ENCODE measurements at places on chromosomes 1 and 21.
A peak's percentile ranks its signal among the peaks of the same experiment; 100 is the strongest.

GRCh38 chr1:182589520-182589919 lies 464 bp upstream of the RNASEL start:
- peak; percentile 40 for DNase-seq

DNA sequence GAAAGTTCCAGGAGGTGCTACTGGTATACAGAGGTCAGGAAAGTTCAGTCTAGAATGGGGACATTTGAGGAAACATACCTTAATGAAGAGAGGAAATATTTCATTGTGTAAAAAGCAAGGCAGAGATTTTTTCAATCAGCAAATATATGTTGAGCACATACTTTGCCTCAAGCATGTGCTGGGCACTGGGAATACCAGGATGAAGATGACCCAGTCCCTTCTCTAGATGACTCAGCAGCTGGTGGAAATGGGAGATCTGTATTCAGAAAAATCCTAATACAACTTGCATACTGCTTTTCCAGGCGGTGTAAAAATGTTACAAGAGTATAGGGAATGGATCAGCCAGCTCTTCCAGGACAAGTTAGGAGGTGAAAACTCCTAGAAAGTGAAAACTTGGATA lies 229.3 kb downstream of the FGGY start:
- DNase-seq: no peak

DNA sequence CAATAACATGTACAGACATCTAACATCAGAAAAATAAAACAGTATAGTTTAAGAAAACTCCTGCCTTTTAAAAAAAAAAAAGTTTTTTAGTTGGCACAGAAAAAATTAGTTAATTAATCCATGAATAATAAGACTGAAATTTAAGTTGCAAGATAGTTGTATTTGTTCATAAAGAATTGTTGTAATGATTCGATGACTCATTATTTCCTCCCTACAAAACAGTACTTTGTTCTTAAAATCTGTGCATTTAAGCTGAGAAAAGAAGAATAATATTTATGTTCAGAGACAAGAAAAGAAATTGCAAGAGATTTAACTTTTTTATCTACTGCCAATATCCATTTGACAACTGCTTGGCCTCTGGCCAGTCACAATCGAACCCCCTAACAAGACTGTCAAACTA lies 894.7 kb downstream of the ADGRL2 start:
- DNase-seq: no peak

DNA sequence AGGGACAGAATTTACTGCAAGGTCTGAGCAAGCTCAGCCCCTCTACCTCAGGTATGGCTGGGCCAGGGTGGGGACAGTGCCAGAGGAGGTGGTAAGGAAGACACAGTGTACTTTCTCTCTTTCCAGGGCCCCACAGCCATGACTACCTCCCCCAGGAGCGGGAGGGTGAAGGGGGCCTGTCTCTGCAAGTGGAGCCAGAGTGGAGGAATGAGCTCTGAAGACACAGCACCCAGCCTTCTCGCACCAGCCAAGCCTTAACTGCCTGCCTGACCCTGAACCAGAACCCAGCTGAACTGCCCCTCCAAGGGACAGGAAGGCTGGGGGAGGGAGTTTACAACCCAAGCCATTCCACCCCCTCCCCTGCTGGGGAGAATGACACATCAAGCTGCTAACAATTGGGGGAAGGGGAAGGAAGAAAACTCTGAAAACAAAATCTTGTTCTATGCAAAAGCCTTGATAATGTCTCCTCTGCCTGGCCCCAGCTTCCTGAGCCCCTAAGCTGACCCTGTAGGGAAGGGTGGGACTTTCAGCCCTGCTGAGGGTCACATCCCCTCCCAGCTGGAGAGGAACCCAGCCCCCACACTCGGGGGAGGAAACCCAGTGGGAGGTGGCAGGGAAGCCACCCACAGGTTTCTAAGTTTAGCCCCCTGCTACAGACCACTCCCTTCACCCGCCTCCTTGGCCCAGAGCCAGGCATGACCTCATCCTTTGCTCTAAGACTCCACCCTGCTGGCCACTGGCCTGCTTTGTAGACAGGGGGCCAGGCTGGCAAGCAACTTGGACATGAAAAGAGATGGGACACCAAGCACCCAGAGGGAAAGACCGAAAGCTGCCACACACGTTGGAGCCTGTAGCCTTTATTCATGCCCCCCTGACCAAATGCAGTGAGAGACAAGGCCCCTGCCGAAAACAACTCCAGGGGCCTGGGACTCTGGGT lies 6.4 kb downstream of the RHOC start:
- no peak for DNase-seq

DNA sequence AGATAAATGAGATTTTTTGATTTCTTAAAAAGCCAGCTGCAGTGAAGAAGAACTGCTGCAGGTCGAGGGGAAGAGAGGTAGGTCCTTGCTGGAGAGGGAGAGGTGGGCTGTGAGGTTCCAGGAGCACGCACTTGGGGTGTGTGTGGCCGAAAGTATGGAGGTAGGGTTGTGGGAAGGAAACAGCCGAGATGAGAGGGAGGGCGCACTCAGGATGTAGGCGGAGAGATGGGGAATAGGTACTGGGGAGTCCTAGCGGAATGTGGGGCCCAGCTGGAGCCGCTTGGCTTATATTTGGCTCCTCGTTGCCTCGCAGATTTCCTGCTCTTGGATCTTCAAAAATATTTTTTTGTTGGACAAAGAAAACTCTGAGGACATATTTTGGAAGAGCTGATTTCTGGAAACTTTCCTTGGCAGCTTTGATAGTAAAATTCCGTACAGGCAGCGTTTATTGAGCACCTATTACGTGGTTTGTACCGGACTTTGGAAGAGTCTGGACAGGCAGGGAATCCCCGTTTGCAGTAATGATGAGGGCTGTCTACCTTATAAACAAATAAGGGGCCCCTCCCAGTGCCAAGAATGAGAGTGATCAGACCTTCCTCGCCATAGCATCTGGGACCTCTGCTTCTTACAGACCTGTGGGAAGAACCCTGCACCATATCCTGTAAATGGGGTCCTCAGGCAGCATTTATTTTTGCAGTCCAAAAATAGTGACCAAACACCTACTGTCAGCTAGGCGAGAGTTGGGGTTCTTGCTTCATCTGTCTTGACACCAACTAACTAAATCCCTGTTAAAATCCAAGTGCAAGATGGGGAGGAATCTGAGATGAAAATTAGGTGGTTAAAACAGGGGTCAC lies 1.5 kb downstream of the LRRC8D start:
- DNase-seq: no peak

DNA sequence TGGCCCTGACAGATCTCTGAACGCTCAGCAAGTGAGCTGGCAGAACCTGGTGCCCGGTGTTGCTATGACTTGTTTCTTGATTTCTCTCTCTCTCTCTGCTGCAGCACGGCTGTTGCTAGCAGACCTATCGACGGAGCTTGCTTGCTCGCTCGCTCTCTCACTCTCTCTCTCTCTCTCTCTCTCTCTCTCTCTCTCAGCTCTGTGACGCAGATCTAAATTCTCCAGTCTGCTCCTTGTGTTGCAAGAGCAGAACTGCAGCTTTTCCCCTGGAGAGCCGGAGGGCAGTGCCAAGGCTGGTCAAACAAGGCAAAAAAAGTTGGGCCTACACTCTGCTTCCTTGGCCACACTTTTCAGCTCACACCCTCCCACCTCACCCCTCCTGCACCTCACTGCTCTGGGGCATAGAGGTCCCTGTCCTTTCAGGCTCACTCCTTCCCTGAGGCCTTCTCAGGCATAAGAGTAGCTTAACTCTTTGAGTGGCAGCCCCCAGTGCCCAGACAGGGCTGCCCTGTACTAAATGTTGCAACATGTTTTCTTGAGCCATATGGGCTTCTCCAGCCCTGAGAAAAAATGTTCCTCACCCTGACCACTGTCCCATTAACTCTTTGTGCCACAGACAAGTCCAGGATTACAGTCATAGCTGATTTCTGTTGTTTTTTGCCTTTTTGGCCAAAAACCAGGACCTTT lies 72.2 kb downstream of the CD46 start:
- no peak for DNase-seq

DNA sequence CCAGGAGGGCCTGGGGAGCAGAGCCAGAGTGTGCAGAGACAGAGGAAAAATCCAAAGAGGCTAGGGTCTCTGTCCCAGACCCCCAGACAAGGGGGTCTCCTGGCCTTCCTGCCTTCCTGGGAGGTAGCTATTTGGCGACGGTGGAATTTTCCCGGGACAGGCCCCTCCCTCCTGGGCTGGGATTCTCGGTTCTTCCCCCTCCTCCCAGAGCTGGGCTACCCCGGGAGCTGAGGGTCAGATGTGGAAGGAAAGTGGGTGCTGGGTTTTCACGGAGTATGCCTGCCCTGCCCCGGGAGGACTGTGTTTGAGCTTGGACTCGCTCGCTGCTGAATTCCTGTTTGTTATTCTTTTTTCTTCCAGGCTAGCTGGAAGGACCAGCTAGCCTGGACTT lies 759 bp downstream of the AMPD2 start:
- DNase-seq: no peak

GRCh38 chr1:91783423-91784170 lies 102.4 kb downstream of the TGFBR3 start:
- no peak for DNase-seq

DNA sequence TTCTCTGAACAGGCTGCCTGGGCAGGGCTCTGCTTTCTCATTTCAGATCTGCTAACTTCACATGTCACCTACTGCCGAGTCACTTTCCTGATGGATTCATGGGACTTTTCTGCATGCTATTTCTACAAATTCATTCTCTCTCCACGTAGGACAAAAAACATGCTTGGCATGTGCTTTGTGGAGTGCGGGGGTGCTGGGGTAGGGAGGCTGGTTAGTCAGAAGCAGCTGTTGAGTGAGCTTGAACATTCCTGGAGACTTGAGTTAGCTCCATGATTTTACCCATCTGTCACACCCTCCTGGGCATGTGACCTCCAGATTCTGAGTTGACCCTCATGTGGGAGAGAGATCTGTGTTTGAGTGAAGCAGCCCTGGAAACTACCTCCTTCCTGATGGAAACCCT lies 71.4 kb downstream of the UCK2 start:
- no peak for DNase-seq

DNA sequence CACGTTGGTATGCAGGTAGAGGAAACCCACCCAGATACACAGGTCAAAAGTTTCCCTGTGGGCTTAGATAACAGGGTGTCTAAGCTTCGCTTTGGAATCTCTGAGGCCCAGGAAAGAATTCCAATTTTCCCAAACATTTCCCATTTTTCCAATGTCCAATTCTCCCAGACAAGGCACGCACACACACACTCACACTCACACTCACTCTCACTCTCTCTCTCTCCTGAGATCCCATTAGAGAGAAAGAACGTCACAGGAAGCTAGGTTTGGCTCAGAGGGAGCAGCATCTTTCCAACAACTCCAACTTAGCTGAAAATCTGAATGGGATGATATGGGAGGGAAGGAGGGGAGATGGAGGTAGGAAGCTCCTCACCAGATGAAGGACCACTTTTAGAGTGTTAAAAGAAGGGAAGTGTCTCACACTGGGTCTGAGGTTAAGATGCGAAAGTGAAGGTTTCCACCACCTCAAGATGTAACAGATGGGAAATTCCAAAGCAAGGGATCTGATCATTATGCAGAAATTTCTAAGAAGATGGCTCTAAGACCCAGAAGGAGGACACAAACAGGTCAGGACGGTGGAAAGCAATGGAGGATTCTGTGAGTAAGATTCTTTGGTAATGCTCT lies 63.5 kb downstream of the GNG12 start:
- no peak for DNase-seq

DNA sequence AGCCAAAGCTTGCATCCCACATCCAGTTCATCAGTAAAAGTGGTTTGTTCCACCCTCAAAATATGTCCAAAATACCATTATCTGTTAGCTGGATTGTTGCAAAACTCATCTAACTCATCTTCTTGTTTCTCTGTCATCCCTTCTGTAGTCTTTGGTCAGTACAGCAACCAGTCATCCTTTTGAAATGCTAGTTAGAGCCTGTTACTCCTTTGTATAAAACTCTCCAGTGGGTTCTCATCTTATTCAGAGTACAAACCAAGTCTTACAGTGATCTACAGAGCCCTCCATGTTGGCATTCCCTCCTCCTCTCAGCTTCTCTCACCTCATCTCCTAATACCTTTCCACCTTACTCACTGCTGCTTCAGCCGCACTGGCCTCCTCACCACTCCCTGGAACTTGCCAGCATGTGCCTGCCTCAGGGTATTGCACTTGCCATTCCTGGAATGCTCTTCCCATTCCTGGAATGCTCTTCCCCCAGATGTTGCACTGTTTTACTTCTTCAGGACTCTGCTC lies 70.6 kb downstream of the LAMC1 start:
- DNase-seq: no peak

DNA sequence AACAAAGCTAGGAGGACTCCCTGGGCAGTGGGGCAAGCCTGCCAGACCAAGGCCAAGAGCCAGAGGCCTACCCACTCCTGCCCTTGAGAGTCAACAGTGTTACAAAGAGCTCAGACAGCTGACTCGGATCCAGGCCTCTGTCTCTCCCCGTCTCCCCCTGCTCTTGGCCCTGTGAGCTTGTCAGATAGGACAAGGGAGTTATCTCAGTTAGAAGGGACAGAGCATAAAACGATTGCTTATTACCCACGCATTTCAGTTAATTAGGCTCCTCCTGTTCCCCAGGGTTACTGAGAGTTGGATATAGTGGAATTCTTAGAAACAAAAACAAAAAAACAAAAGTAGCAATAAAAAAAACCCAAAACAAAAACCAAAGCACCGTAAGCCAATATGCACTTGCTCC lies 1.3 kb downstream of the SLC41A1 start:
- DNase-seq: no peak

GRCh38 chr1:26353976-26354820 lies at the start of gene CRYBG2:
TSS of gene CRYBG2 (minus strand) at chr1:26354130. CDS start at chr1:26346657, 7,473 bp downstream.
- no peak for DNase-seq

GRCh38 chr1:242784807-242785206 lies 260.3 kb upstream of the PLD5 start:
- DNase-seq: no peak

- DNase-seq: no peak
These were observed 36.1 kb downstream of the LRRC40 start for GRCh38 chr1:70169018-70169839.

DNA sequence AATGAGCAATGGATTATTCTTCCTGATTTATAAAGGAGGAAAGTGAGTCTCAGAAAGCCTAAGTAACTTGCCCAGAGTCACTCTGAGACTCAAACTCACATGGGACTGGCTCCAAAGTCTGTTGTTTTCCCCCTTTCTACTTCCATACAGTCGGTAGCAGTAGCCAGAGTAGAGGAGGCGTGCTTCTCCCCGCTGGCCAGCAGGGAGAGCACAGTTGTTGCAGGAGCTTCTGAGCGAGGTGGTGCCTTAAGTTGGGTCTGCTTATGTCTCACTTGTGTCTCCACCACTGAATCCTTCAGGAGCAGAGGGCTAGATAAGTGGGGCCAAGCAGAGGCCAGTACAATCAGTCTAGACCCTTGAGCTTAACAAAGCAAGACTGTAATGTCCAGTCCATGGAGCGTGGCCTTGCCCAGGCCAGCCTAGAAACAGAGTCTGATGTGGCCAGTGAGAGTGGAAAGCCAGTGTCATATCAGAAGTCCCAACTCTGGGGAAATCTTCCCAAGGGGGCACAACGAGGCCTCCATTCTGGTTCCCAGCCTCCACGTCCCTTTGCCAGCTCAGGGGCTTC lies 181.9 kb downstream of the ZSCAN20 start:
- peak; percentile 70 for DNase-seq

Data from vagina (tissue), 2 donors.